ENCODE measurements at places on chromosomes 3 and 15.
A peak's percentile ranks its signal among the peaks of the same experiment; 100 is the strongest.

- no peak for DNase-seq
Measured at GRCh38 chr15:78570710-78571109, 5.4 kb downstream of the CHRNA5 start.

DNA sequence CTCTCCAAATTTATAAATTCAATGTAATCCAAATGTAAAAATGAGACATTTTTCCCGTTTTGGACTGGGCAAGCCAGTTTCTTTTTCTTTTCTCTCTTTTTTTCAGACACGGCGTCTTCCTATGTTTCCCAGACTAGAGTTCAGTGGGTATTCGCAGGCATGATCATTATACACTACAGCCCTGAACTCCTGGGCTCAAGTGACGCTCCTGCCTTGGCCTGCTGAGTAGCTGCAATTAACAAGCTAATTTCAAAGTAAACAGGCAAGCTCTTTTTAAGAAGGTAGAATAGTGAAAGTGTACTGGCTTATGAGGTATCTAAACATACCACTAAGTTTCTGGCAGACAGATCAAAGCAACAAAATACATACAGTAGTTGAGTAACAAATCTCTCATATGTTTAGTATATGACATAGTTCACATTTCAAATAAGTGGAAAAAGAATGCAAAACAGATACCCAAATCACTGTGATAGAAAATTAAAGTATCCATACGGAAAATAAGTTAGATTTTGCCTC is 13.5 kb downstream of the HIGD1A start:
- no peak for DNase-seq

GRCh38 chr3:39051649-39052561 is at the start of the genes SCN11A and WDR48:
Gene SCN11A, minus strand, starts transcription at chr3:39051944. Its CDS starts 101,582 bp downstream, at chr3:38950362.
Gene WDR48, plus strand, starts transcription at chr3:39052016. Its CDS starts 10 bp downstream, at chr3:39052026.
- peak; percentile 95 for DNase-seq

DNA sequence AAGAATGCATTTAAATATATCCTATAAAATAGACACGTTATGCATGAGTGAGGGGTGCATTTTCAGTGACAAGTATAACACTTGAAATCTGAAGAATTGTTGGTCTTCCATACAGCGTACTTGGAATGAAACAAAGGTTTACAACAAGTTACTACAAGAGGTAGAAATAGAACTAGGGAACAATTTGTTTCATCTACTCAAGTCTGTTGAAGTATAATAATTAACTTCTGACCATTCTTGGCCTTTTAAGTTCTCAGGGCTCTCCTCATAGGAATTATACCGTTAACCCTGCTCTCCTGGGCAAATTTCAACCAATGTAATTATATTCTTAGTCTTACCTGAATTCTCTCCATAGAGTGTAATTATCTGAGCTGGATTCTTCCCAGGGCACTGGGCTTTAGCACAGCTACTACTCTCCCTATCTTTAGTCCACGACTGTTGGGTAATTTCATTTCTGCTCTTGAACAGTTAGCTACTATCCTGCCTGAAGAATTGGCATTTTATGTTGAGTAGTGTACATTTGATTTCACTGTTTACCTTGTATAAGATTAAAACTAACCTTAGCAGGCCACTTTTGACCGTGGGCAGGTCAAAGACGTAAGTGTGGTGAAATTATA is 100.6 kb downstream of the UBE2E2 start:
- DNase-seq, result no peak

GRCh38 chr3:8822141-8822540 is 52.7 kb upstream of the OXTR start:
- no peak for DNase-seq
